ENCODE measurements at places on chromosomes 7 and 10.

GRCh38 chr10:86047588-86047987 lies 319.0 kb downstream of the GRID1 start:
- no peak for DNase-seq

- no peak for DNase-seq
These were observed 241.3 kb upstream of the FOXP2 start for GRCh38 chr7:114173170-114173890.

DNA sequence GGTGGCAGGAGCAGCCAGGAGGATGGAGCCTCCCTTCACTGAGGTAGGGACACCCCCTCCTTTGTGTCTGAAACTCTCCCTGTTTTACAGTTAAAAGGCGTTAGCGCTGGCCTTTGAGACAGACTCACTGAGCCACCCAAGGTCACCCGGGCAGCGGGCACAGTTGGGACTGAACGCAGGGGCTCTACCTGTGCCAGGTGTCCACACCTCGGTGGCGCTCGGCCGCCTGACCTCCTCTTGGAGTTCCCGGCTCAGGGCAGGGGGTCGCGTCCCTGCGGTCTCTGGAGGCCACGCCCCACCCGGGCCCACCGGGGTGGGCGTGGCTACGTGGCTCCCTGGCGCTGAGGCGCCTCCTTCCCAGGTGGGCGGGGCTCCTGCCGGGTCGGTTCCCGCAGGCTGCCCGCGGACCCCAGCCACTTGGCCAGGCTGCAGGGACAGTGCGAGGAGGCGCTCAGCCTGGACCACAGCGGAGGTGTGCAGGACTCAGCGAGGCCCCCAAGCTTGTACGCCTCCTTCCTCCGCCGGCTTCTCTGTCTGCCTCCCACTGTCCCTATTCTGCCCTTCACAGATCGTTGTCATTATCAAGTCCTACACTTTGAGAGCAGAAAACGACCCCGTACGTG lies 39.9 kb upstream of the LEP start:
- DNase-seq, result no peak

DNA sequence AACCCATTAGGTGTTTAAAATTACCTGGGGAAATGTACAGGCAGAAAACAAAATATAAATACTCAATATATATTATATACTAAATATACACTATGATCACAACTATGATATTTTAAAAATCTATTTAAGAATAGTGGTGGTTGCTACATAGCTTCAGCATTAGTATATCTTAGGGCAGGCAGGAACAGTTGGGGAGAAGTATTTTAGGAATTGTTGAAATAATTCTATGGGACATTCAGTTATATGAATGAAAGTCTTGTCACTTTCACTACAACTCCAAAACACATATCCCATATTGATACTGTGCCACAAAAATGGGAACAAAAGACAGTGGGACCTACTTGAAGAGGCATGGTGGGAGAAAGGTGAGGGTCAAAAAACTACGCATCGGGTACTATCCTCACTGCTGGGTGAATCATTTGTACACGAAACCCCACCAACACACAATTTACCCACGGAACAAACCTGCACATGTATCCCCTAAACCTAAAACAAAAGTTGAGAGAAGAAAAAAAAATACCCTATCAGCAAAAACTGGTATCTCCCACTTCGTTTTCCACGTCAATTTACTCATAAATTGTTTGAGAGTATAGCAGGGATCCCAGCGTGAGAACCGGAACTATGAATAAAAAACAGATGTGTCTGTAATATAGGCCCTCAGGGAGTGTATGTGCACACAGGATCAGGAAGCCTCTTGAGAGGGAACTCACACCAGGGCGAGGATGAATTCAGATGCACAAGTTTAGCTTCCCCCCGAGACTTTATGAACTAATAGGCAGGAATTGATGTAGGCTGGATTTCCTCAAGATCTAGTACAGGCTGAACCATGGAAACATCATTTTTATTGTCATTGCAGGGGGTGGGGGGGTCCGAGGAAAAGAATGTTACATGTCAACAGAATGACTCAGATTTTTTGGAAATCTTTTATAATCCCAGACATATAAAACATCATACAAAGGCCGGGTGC lies 16.2 kb downstream of the SLC16A12 start:
- DNase-seq, result no peak

GRCh38 chr7:157660971-157661610 lies 324.3 kb downstream of the DNAJB6 start:
- no peak for DNase-seq

DNA sequence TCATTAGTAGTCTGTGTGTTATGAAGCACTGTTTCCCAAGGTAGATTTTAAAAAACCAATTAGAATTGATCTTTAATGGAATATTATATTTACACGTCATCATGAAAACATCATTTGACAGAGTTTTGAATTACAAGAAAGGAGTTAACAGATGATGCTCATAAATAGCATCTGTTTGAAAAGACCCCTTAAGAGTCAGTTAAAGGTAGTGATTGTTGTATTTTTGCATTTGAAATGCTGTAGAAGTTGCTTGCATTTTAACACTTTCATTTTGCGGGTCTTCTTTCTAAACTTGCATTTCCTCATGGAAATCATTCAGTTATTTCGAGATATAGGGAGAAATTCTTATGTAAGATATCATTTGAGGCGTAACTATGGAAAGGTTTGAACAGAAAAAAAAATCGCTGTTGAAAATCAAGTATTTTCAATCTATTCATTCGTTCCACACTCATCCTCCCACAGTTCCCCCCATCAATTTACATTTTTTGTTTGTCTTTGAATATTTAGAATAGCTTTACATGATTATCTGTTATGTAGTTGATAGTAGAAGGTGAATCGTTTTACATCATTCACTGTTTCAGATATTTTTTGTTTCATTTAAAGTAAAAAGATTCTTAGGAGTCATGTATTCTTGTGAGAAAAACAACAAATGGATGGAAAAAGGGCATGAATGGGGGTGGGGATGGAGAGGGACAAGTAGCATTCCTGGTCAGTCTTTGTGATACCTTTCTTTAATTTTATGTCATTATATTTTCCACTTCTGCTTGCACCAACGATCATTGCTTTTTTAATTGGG lies 3.0 kb upstream of the SKIDA1 start:
- no peak for DNase-seq

- DNase-seq, result no peak
These were observed 208.7 kb downstream of the PAXIP1 start for GRCh38 chr7:154794147-154794780.

DNA sequence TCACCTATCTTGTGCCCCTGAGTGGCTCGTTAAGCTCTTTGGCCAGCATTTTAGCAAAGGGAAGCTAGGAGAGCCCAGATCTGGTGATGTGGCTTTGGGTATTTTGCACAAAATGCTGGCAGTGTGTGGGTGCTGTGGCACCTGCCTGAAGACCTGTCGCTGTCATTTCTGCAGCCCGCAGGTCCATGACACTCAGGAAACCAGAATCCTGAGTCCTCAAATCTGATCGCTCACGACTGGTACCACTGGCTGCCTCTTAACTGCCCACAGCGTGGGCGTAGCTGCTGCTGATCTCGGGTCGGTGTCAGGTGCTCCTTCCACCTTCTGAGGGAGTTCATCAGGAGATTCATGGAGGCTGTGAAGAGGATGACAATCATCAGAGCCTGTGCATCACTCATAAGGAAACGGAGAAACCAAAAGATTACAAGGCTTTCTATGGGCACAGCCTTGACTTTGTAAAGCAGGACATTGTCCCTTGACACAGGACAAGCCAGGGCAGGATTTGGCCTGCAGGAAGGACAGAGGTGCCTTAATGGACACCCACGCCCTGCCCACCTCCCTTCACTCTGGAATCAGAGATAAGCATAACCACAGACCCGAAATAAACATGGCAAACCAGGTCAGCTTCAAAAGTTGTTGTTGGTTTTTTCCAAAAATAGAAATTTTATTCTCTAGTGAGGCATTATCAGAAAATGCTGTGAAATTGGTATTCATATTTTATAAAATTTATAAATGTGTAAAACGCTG lies 71.0 kb upstream of the STK17A start:
- no peak for DNase-seq

- no peak for DNase-seq
These were observed 6.7 kb downstream of the ANKRD16 start for GRCh38 chr10:5882961-5883360.

GRCh38 chr7:108598153-108598552 lies 28.5 kb downstream of the DNAJB9 start:
- DNase-seq, result no peak

GRCh38 chr7:157679607-157680006 lies 342.8 kb downstream of the DNAJB6 start:
- DNase-seq, result no peak

DNA sequence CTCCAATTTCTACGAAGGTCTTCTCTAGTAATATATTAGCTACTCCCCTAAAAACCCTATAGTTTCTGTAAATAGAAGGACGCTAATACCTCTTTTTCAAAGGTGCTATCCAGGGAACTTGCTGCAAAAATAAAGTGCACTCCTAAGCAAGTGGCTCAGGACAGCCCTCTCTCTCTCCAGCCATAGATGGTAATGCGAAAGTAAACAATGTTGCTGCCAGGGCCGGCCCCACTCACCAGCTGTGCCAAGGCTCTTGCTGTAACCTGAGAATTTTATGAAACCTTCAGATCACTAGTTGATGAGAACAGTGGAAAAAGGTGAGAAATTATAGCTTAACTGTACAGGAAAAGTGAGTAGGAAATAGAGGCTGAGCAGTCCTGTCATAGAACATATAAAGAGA lies 10.9 kb upstream of the TAS2R39 start:
- no peak for DNase-seq

- DNase-seq, result no peak
These were observed 3.4 kb downstream of the GNAT3 start for GRCh38 chr7:80508440-80508839.

GRCh38 chr10:88028654-88029053 lies 165.2 kb downstream of the PTEN start:
- no peak for DNase-seq

GRCh38 chr10:75283671-75284470 lies 48.1 kb upstream of the COMTD1 start:
- DNase-seq, result no peak

DNA sequence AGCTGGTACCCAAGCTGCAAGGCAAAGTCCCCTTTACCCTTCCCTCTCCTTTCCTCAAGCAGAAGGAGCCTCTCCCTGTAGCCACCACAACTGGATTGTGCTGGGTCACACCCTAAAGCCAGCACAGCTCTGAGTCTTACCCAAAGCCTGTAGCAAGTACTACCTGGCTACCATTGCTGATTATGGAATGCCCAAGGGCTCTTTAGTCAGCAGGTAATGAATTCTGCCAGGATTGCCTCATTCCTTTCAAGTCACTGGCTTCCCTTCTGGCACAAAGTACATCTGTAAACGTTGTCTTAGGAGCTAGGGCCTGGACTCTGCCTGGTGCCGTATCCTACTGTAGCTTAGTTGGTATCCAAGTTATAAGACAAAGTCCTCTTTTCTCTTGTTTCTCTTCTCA lies 52.0 kb downstream of the FAS start:
- no peak for DNase-seq

DNA sequence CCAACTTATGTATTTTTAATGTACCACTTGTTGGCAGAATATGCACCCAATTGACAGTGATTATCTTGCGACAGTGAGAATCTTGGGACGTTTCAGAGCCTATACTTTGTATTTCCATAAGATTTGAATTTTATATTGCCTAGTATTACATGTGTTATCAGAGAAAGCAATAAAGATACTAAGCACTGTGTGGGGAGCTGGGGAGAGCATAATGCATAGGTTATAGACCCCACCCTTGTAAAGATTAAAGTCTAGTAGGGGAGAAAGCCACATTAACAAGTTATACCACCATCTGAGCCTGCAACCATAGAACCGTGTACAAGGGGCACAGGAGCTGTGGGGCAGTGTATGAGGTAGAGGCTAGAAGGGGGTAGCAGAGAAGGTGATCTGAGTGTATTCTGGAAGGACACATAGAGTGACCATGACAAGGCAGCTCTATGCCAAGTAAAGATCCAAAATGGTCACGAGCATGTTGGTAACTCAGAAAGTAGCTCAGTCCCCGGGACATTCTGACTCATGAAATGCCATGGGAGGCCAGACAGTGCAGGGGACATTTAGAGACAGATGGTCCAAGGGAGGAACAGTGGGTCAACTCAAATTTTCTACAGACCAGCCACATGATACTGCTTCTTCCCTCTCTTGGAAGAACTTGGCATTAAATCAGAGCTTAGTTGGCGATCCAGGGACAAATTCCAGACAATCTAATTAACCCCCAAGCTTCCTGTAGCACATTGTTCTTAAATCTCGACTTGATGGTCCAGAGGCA lies 84.5 kb downstream of the ADRA2A start:
- no peak for DNase-seq

DNA sequence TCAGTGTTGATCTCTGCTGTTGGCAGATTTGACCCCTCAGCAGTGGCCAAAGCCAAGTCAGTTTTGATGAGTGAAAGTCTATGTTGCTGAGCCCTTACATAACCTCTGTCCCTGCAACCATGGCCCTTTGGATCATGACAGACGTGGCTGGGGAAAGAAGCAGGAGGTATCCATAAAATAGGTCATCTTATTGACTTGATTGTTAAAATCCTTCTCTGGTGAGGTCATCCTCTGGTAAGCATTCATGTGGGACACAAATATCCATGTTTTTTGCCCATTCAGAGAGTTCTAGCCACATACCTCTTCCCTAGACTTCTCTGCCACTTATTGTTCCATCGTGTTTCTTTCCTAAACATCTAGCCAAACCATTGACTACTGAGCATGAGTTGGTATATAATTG lies 251.9 kb upstream of the PTER start:
- DNase-seq, result no peak

GRCh38 chr10:5876181-5876768 lies 13.4 kb downstream of the ANKRD16 start:
- no peak for DNase-seq

DNA sequence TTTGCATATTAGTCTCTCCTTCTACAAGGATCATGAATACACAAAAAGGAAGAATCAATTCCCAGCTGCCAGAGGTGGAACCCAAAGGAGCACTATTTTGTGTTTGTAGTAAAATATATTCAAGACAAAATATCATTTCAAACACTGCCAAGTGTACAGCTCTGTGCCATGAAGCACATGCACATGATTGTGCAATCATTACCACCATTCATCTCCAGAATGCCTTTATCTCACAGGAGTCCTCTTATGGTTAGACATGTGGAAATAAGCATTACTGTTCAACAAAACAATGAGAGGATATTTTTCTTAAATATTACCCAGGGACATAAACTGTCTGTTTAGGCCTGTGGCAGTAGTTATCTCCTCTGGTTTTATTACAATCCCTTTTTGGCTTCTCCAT lies 151.4 kb upstream of the PPP1R3A start:
- DNase-seq, result no peak

GRCh38 chr10:9554321-9554720 lies 1463.4 kb upstream of the CELF2 start:
- no peak for DNase-seq

- DNase-seq, result no peak
These were observed 114.0 kb downstream of the GRID1 start for GRCh38 chr10:86252556-86252955.

GRCh38 chr7:50359995-50360925 lies 55.7 kb downstream of the IKZF1 start:
- no peak for DNase-seq

GRCh38 chr7:36167403-36168050 lies 14.5 kb downstream of the EEPD1 start:
- no peak for DNase-seq
